ENCODE measurements at places on chromosomes 5 and 9.

- no peak for DNase-seq
Measured at GRCh38 chr9:109781541-109782197, 1.7 kb downstream of the PALM2AKAP2 start.

GRCh38 chr9:3868012-3868411 is 342.2 kb upstream of the RFX3 start:
- no peak for DNase-seq

DNA sequence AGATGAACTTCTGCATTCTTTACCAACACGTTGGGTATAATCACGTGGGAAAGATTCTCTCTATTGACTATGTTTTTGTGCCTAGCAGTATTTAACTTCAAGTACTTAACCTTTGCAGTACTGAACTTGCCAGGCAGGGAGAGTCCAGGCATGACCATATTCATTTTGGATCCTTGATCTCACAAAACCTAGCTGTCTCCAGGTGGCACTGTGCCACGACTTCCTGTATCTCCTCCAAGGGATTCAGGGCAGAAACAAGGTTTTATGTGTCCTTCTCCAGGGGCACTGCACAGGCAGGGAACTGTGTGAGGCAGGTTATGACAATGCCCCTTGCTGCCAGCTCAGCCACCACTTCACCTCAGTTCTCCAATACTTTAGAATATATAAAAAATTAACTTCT is 11.7 kb upstream of the IFNA5 start:
- DNase-seq = no peak

GRCh38 chr5:58759745-58760144 is 176.9 kb downstream of the RAB3C start:
- no peak for DNase-seq

DNA sequence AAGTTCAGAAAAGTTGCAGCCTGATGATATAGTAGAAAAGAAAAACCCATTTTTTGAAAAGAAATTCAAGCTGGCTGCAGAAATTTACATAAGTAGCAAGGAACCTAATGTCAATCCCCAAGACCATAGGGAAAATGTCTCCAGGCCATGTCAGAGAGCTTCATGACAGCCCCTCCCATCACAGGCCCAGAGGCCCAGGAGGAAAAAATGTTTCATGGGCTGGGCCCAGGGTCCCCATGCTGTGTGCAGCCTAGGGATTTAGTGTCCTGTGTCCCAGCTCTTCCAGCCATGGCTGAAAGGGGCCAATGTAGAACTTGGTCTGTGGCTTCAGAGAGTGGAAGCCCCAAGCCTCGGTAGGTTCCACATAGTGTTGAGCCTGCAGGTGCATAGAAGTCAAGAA is 220.3 kb downstream of the CSNK1G3 start:
- no peak for DNase-seq

GRCh38 chr9:137757613-137758029 is 120.0 kb upstream of the CACNA1B start:
- DNase-seq = no peak

- DNase-seq = no peak
Measured at GRCh38 chr5:124515497-124516245, 230.8 kb downstream of the ZNF608 start.

GRCh38 chr9:95078939-95079338 is 238.6 kb downstream of the FANCC start:
- no peak for DNase-seq

DNA sequence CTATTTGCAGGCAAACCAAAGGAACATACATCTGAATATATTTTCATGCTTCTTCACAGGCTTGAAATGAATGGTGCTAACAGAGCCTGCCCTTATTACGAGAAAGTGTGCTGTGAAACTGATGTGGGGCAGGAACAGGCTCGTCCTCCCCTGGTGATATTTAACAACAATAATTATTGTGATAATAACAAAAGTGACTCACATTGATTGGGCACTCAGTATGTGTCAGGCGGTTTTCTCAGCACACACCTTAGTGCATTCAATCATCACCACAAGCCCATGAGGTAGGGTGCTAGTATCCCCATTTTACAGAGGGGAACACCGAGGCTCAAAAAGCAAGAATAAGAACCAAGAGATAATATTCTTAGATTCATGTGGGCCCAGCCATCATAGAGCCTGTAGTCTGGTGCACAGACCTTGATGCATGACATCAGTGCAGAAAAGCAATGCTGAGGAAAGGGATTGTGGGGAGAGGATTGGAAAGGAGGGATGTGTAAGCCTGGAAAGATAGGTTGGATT is 18.1 kb upstream of the BOD1 start:
- no peak for DNase-seq

GRCh38 chr5:168057905-168058304 is 233.5 kb upstream of the WWC1 start:
- DNase-seq = no peak

GRCh38 chr9:72586388-72587130 is 65.2 kb downstream of the TMC1 start:
- no peak for DNase-seq

DNA sequence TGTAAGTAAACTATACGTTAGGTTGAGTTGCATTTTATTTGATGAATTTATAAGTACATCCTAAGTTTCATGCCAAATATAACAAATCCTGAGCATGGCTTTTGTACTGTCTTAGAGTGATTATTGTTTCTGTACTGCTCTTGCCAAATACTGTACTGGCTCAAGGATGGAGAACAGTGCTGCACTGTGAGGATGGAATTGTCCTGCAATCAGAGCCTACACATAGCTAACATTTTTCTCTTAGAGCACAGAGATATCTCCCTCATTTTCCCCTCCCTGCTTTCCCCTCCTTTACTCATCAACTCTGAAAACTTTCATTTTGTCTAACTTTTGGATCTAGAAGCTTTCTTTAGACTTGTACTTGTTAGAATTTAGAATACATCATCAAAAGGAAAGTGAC is 28.3 kb downstream of the LRRC70 start:
- no peak for DNase-seq

GRCh38 chr9:8800196-8800595 is 1000.6 kb upstream of the DMAC1 start:
- DNase-seq = no peak

DNA sequence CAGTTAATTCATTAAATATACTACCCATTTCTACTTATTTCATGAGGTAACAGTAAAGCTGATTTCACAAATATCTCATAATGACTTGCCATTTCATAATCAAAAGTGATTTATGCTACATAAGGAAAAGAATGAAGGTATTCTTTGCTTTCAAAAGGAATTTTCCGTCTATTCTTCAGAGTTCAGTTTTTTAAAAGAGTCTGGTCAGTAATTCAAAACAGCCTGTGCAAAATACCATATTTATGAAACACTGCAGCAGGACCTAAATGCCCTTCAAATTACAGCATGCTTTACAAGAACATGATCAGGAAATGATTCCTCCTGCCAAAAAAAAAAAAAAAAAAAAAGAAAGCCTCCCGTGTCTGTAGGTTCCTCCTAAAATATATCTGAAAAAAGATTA is 154.7 kb downstream of the KIAA0825 start:
- no peak for DNase-seq

GRCh38 chr9:135251996-135252760 is 164.7 kb downstream of the OLFM1 start:
- DNase-seq = no peak
